Testis (tissue), 5 donors: ENCODE measurements at places on chromosomes 6 and 20.
A peak's percentile ranks its signal among the peaks of the same experiment; 100 is the strongest.

- DNase-seq = no peak
These were observed 48.2 kb upstream of the PRND start for GRCh38 chr20:4673371-4674001.

GRCh38 chr6:52415917-52416628 lies 4.1 kb upstream of the EFHC1 start:
- no peak for DNase-seq

GRCh38 chr6:111798281-111798725 lies 74.9 kb downstream of the FYN start:
- DNase-seq = no peak

GRCh38 chr6:27608916-27609883 lies 136.3 kb upstream of the ZNF184 start:
- DNase-seq = no peak

- DNase-seq = no peak
These were observed 502.2 kb upstream of the JARID2 start for GRCh38 chr6:14743474-14744211.

GRCh38 chr20:45427236-45428149 lies 11.6 kb downstream of the PIGT start:
- no peak for DNase-seq

DNA sequence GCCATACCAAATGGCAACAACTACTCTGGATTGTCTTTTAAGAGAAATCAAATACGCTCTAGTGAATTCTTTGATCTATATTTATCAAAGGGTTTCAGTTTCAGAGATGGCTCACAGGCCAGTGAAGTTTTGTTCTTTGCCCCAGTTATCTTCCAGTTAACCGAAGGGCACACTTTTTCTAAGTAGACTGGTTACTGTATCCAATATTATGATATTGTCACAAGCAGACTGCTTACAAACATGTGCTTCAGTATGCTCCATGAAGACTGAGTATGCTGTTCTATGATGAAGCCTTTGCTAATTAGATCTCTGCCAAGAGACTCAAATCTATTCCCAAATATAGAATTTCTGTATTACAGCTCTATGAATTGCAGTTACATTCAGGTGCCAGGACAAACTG lies 181.1 kb downstream of the REV3L start:
- no peak for DNase-seq

- DNase-seq = no peak
These were observed 3.5 kb upstream of the EFHC1 start for GRCh38 chr6:52416629-52417151.

- no peak for DNase-seq
These were observed 71.1 kb downstream of the NINL start for GRCh38 chr20:25514195-25514594.

- DNase-seq = no peak
These were observed 10.0 kb upstream of the DUSP22 start for GRCh38 chr6:282177-282866.

GRCh38 chr6:81808851-81809570 lies 56.5 kb upstream of the TENT5A start:
- no peak for DNase-seq

- DNase-seq = no peak
These were observed 1.0 kb upstream of the TGM6 start for GRCh38 chr20:2379511-2380229.

GRCh38 chr20:4127344-4127743 lies 112.0 kb upstream of the RNF24 start:
- DNase-seq = no peak

DNA sequence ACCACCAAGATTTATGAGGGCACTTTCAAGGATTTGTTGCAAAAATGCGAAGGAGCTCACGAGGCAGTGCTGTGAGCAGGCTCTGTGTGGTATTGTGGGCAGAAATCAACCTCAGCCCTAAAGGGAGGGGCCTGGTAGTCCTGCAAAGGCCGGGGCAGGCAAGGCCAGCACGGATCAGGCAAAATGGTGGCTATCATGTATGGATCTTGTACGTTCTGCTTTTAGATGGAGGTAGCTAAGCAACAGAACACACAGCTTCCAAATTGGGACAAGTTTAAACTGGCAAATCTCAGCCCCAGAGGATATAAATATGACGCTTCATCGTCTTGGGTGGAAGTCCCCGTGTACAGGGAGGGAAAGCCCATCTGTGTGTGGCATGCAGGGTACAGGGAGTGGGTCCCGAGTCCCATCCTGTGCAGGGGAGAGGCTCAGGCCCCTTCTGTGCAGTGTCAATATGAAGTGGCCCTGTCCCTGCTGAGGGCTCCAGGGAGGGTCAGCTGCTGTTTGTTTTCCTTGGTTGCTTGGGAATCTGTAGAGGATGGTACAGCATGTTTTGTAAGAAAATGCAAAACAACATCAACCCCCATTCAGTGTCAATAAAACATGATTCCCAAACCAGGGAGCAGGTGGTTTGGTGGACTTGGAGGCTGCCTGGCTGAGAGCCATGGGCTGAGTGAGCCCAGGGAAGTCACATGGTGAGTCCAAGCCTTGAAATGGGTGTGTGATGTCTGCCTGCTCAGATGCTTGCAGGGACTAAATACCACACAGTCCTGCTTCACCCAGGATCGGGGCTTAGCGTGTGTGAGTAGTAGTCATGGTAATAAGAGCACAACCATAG lies 113.0 kb downstream of the SYCP2 start:
- peak; percentile 16 for DNase-seq

DNA sequence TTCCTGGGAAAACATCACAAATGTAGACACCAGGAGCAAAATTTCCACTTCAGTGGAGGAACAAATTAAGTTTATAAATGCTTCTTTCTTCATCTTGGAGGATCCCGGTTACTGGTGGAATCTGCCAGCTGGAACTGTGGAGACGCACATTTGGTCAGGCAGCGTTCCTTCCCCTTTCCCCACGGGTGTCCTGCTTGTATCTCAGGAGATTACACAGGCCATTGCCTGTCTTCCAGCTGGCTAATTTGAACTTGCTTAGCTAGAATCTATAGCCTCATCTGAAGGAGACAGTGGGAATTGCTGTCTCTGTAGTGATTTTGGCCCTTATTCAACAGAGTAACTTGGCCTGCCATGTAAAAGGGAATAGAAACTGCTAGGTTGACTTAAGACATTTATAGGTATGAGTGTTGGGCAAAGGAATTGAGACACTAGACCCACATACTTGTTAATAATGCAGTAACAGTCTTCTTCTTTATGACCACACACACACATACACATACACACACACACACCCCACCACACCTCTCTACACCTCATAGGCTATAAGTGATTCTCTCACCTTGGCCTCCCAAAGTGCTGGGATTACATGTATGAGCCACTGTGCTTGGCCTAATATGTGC lies 34.4 kb downstream of the TSBP1 start:
- DNase-seq = peak; percentile 53

DNA sequence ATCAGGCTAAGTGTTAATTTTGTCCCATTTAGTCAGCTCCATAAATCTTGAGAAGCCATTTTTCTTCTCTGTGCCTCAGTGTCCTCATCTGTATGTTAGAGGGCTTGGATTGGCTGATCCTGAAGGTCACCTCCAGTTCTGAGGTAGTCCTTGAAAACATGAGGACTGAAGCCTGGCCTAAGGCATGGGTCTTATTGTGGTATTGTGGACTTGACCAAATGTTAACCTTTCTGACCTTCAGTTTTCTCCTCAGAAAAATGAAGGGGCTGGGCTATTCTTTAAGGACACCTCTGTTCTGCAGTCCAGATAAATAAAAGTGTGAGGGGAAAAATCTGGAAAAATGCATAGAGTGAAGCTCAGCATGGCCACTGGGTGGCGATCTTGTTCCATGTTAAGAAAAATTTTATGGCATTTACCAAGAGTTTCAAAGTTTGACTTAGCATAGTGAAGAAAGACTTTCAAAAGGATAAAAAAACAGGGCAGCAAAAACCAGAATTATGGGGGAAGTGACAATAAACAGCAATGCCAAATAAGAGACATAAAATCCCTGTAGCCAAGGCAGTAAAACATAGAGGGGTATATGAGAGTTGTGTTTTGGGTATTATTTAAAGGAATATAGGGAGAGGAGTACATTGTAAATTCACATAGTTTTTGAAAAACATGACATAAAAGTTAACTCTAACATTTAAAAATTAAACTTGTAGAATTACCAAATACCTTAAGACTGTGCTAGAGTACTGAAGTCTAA lies 13.2 kb upstream of the TFB1M start:
- DNase-seq = peak; percentile 67

DNA sequence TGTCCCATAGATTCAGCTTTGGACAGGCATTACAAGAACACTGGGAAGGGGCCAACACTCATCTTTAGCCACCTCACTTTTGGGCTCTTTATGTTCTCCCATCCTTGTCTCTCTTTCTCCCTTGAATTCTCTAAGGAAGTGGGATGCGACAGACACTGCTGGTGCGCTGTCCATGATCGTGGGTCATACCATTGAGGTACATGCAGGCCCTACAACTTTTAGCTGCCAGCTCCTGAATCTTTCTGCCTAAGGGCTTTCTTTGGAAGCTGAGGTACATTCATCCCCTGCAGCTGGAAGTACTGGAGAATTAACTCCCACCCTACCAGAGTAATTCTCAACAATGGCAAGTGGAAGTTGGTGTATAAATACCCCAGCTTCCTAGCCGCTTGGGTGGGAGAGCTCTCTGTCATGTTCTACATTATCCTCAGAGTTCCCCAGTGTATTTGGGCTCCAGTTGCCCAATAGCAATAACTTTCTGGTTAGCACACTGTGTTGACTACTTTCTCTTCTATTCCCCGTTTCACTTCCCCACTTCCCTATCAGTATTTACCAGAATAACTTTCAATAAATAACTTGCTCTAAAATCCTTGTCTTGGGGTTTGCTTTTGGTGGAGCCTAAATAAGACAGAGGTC lies 309.4 kb upstream of the RNF24 start:
- DNase-seq = no peak

- DNase-seq = no peak
These were observed 644 bp downstream of the RBL1 start for GRCh38 chr20:37095108-37095598.

DNA sequence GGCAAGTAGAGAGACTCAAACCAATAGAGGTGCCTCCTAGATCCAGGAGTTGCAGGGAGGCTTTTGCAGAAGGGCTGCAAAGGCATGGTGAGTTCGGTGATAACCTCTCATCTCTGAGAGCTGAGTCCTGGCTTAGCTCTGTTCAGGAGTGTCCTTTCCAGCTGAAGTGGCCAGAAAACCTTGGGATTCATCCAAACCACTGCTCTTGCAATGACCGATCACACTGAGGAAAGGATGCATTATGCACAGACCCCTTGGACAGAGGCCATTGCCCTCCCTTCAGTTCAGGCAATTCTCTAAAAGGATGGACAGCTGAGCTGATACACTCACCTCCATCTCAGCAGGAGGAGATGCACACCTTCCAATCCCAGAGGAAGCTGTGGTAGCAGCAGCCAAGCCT lies 158.8 kb upstream of the ENPP5 start:
- DNase-seq = no peak

GRCh38 chr20:58772786-58773185 lies 77.9 kb downstream of the GNAS-AS1 start:
- DNase-seq = no peak

GRCh38 chr20:9200620-9201019 lies 131.7 kb downstream of the PLCB4 start:
- DNase-seq = no peak

- no peak for DNase-seq
These were observed 106.0 kb upstream of the AFDN start for GRCh38 chr6:167720456-167721285.

DNA sequence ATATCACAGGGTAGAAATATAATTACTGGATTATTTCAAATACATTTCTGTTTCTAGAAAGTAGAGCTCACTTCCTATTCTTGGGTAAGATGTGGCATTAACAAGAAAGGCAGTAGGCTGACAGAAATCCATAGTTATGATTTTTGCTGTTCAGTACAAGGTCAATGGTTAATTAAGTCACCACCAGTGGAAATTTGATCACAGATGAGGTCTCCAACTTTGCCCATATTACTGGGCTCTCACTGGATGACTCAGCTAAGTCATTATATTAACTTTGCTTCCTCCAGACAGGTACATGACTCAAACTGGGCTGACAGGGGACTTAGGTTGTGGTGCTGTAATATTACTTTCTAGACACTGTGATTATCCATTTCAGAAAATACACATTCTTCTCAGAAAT lies 212.4 kb downstream of the GRIK2 start:
- no peak for DNase-seq

- DNase-seq = no peak
These were observed 119.0 kb upstream of the SGK1 start for GRCh38 chr6:134436950-134437349.

DNA sequence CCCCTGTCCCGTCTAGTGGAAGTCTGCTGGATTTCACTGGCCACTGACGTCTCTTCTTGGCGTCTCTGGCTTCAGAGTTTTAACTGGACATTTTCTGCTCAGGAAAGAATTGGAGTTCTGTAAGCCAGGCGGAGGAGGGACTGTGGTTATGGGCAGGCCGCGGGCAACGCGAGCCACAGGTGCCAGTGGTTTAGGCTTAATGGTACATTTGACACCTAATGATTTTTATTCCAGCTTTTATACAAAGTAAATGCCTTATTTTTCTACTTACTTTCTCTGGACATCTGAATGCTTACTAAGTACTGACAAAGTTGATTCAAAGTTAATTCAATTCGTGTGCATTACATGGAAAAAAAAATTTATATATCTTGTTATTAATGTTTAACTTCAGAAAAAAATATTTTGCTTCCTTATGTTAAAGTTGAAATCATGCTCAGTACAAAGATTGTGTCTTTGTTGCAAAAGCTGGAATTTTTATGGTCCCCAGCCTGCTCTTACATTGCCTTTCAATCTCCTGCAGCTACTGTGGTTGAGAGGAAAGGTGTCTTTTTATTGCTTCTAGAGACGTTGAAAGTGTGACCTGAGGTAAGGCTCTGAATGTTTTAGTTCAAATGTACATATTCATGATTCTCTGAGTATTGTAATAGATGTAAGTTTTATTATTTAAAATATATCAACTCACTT lies 231.0 kb downstream of the SMOC2 start:
- no peak for DNase-seq

- DNase-seq = no peak
These were observed 77.1 kb upstream of the MRPS10 start for GRCh38 chr6:42294759-42295158.

GRCh38 chr6:3211681-3212080 lies 15.8 kb downstream of the TUBB2B start:
- DNase-seq = no peak

GRCh38 chr6:35275744-35276260 lies 16.3 kb downstream of the ZNF76 start:
- no peak for DNase-seq

DNA sequence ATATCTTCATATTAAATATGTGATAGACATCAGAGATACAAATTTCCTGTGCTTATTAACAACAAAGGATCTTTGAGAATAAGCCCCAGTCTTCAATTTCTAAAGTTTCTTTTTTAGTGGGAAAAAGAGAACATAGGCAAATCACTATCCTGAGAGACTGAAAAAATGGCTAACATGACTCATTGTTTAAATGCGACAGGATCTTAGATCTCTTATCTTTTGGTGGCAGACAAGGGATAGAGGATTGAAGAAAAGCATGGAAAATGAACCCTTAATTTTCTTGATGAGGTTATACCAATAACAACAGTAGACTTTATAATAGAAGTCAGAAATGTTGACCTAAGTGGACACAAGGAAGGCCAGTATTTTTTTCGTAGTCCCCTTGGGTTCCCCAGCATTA lies 178.6 kb upstream of the MAP3K7 start:
- DNase-seq = no peak
